T follicular helper cell (primary cell): ENCODE measurements at places on chromosomes 6 and 20.

DNA sequence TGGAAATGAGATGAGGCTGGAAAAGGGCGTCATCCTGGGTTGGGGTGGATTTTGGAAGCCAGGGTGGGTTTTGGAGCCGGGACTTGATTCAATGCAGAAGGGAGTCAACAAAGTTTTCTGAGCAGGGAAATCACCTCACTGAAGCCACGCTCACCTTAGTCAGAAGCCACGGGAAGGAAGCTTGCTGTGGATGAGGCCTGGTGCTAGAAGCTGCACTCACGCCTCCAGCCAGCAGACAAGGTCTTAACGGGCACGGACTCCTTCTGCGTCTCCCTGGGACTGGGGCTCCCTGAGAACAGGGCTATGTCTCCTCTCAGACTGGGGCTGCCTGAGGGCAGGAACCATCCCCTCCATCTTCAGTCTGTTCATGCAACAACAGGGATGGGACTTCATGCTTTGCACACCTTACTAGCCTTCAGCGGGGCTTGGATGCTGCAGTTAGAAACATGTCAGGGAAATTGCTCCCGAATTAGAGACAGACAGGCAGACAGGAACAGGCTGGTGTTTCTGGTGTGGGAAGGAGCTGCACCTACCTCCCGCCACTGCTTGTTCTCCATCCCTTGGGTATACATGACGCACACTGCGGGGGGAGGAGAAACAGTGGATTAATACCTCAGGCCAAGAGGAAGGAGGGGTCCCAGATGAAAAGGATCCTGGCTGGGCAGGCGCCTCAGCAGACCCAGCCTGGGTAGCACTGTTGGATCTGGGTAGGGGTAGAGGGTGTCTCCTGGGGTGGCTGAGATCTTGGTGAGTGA lies 17.5 kb downstream of the CPNE5 start:
- DNase-seq = no peak

DNA sequence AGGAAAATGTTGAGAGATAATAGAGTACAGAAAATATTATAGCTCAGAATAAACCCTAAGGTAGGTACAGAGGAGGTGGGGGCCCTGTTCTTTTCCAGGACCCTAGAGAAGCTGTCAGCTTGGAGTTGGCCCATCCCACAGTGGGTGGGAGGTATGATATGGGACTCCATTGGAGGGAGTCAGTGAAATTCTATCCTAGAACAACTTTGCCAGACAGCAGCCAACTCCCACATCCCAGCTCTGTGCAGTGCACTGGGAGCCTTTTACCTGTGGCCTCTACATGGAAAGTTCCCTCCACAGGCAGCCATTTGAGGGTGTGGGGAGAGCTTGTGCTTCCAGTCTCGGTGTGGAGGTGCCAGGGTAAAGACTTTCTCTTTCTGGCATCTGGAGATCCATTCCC lies 36.8 kb upstream of the CLIC5 start:
- no peak for DNase-seq

- DNase-seq = no peak
Observed at GRCh38 chr20:50730765-50731054, 670 bp upstream of the PARD6B start.

DNA sequence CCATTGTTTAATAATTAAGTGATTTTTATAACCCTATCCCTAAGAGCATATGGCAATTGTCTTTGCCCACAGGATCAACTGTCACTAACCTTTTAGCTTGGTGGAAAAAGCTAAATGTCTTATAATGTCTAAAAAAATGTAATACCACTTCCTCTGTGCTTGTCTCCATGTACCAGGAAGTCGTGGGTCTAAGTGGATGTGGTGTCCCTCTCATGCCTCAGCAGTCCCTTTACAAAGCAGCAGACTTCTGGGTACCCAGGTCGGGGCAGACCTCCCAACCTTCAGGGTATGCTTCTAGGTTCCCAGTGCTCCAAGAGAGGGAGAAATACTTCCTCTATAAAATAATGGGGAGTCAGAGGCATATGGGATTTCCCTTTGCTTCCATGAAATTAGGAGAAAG lies 74.7 kb downstream of the ZHX3 start:
- no peak for DNase-seq

DNA sequence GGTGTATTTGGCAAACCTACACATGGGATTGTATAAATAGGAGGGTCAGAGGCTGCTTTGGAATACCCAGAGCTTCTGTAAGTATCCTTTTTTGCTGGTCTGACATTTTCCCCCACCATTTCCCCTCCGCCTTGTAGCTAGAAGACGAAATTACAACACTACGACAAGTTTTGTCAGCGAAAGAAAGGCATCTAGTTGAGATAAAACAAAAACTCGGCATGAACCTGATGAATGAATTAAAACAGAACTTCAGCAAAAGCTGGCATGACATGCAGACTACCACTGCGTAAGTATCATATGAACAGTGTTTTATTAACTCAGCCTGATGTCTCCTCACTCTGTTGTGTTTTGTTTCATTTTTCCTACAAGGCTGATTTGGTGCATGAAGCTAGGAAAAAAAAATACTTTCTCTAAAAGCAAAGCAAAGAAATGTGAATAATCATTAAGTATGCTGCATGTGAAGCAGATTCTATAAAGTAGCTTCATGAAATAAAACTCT lies 72.7 kb downstream of the HDDC2 start:
- no peak for DNase-seq

- no peak for DNase-seq
Observed at GRCh38 chr20:41198443-41198842, 61.1 kb downstream of the PLCG1 start.

DNA sequence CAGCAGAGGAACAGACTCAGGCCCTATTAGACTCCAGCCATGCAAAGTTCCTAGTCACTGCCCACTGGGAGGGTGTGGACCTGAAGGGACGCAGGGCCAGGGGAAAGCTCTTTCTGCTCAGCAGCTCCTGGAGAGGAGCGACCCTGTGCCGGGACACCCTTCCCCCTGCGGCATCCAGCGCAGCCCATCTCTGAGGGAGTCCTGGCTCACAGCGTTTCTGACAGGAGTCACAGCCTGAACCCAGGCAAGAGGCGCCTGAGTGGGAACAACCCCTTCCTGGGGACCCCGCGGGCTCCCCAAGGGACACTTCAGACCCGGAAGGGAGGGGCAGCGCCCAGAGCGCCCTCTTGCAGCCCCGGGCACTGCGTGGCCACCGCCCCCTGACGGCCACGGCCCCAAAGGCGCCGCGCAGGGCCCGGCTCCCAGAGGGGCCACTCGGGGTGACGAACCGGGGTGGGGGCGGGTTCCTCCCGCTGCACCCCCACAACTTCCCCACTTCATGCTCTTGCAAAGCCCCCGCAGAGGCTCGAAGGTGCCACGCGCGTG lies 862 bp downstream of the UCKL1 start:
- no peak for DNase-seq

DNA sequence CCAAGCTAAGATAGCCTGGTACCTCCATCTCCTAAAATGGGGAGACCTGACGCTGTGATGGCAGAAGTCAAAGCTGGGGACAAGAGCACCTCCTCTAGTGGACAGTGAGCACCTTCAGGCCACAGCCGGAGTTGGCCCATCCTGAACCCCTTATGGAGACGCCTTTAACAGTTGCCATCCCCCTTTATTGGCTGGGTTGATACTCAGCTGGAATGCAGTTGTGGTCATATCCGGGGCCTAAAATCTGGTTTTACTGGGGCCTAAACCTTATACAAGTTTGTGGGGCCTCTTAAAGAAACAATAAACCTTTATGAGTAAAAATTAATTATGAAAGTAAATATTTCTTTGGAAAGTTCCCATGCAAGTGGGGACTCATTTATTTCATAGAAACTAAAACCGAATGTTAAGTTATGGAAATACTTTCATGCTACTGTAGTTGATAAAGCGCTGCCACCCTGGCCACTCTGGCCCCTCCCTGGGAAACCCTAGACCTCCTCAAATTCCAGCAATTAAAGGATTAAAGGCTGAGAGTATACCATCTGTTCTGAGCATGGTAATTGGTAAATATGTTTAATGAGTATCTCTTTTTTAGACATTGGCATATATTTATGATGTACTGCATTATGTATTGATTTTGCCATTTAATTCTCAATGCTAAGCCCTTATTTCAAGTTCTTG lies 95.1 kb upstream of the SASH1 start:
- no peak for DNase-seq

- DNase-seq = peak; percentile 6
Observed at GRCh38 chr6:4776493-4777393, 539 bp downstream of the CDYL start.

GRCh38 chr6:128521282-128521632 lies 858 bp upstream of the PTPRK start:
- DNase-seq = no peak

- DNase-seq = no peak
Observed at GRCh38 chr6:32945108-32945760, 4.4 kb upstream of the HLA-DMB start.

GRCh38 chr20:31566658-31567379 lies 38.3 kb upstream of the ID1 start:
- no peak for DNase-seq

DNA sequence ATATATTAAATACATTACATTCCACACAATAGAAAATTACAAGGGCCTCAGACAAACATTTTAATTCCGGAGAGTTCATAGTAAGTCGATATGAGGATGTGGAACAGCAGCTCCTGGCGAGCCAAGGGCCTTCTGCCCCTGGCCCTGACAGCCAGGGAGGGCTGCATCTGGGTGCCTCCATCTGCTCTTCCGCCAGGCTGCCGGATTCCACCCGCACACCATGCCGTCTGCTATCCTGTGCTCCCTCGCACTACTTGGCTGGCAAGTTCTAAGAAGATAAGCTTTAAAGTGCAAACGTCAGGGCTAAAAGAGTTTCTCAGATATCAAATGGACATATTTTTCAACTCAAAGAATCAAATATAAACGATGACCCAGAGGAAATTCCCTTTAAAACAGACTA lies 656.3 kb upstream of the NOX3 start:
- DNase-seq = no peak

DNA sequence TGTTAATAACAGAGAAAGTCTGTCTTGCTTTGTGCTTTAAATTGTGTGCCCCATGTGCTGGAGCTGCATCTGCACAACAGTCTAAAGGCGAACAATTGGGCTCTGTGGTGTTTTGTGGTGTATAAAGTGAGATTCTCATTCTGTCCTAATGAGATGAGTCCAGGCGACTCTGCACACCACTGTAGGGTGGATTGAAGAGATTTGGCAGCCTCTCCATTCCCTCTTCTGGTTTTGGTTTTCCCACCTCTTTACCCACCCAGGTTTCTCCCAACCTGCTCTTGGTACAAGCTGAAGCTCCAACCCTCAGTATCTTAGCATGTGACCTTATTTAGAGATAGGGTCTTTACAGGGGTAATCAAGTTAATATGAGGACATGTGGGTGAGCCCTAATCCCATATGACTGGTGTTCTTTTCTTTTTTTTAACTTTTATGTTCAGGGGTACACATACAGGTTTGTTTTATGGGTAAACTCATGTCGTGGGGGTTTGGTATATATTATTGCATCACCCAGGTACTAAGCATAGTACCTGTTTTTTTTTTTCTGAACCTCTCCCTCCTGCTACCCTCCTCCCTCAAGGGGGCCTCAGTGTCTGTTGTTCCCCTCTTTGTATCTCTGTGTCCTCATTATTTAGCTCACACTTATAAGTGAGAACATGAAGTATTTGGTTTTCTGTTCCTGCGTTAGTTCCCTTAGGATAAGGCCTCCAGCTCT lies 217.6 kb upstream of the DTNBP1 start:
- DNase-seq = no peak

DNA sequence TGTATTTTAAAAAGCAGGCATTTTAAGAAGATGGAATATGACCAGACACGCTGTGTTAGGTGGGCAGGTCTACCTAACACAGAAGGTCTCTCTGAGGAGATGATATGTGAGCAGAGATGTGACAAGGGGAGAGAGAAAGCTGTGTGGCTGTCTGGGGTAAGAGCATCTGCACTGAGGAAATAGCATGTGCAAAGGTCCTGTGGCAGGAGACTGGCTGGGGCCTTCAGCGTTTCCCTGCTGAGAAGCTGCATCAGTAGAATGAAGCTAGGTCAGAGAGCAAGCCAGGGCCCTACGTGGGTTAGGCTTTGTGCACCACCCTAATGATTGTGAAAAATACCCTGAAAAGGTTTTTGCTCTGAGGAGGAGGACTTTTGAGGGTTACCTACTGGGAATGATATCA lies 87.0 kb downstream of the TXNDC5 start:
- DNase-seq = no peak

DNA sequence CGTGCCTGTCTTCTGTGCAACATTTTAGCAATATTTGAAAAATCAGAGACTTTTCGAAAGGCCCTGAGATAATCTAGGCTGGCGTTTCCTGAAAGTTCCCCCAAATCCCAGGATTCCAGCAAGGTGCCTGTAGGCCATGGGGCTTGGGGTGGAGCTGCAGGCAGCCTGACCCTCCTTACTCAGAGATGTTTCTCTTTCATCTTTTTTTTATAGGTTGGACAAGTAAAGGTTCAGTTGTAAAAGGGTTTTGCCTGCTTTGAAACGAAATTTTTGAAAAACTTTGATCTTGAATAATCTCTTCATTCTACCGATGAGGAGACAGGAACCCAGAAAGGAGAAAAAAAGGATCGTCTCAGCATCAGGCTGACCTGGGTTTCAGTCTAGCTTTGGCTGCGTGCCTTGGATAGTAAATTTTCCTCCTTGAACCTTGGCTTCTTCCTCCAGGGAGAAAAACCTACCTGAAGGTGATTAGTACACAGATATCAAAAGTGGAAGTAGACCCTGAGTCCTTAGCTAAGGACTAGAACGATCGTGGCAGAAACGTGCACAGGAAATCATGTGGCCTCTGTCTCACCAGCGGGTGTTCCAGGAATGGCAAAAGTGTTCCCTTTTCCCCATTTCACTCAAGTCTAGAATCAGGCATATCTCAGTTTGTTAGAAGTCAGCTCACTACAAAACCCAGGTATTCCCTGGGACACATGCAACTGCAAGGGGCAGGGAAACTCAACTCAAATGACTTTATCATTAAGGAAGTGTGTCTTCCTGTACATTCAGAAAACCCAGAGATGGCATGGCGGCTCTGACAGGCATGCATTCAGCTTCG lies 128.2 kb upstream of the PTPN1 start:
- no peak for DNase-seq

DNA sequence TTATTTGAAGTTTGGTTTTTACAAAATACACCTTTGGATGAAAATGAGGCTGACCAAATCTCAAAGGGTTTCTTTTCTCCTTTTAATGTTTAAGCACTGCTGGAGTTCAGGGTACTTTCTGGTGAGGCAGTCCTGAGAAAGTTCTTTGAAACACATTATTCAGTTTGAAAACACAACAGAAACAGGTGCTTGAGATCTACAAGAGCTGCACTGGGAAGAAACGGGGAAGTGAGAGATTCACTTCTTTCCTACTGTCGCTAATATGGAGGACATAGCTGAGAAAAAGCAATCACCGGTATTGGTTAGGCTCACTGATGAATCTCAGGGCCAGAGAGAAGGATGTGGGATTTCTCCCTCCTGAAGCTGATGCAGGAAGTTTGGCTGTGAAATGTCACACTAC lies 22.9 kb upstream of the TMEM170B start:
- DNase-seq = no peak

DNA sequence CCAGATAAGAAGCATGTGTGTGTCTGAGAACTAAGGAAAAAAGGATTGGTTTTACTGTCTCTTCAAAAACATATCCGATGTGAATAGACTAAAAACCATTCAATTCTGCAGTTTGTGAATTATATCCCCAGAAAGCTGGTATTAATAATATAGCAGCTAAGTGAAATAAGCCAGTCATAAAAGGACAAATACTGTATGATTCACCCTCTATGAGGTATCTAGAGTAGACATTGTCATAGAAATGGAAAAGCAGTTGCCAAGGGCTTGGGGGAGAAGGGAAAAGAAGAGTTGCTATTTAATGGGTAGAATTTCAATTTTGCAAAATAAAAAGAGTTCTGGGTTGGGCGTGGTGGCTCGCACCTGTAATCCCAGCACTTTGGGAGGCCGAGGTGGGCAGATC lies 137.5 kb downstream of the ATXN1 start:
- DNase-seq = no peak
